ENCODE measurements at places on chromosomes 2 and 18. TPM values are rescaled to one million over a fixed set of nuclear protein-coding genes. Genes with fewer than 3 reads are reported as not detected.

Gene INHBB
- 17.6 TPM for total RNA-seq

Gene C2orf72
- 6.1 TPM for total RNA-seq

Gene TCF23
- not detected for total RNA-seq

Gene FIGN
- 1.7 TPM for total RNA-seq

Gene ABHD1
- total RNA-seq, result 1.3 TPM

Gene LOXL3
- total RNA-seq, result 0.23 TPM

Gene C1D
- 54.9 TPM for total RNA-seq

Gene SAG
- total RNA-seq, result not detected

Gene TUBA4B
- total RNA-seq, result 0.26 TPM

Gene OR6B3
- total RNA-seq, result not detected

Gene ARPC2
- 316 TPM for total RNA-seq

Gene YES1
- total RNA-seq, result 31.3 TPM

Gene RNF144A
- total RNA-seq, result 7.6 TPM

Gene EVX2
- 0.02 TPM for total RNA-seq

Gene PDE1A
- not detected for total RNA-seq

Gene RAD51AP2
- not detected for total RNA-seq

All from A549 treated with RU486 at 1 μM for 4 hours (cell line).